ENCODE measurements at places on chromosomes 11 and 22. TPM values are rescaled to one million over a fixed set of nuclear protein-coding genes. Genes with fewer than 3 reads are reported as not detected.
A peak's percentile ranks its signal among the peaks of the same experiment; 100 is the strongest.

The OR52E5 gene
- total RNA-seq: not detected

The POU2AF2 gene
- not detected for total RNA-seq

The CCDC87 gene
- total RNA-seq: 1.0 TPM

The YPEL1 gene
- 6.1 TPM for total RNA-seq

The FUT4 gene
- total RNA-seq: 9.5 TPM

The ASPHD2 gene
- total RNA-seq: 4.5 TPM

The FGF4 gene
- not detected for total RNA-seq

DNA sequence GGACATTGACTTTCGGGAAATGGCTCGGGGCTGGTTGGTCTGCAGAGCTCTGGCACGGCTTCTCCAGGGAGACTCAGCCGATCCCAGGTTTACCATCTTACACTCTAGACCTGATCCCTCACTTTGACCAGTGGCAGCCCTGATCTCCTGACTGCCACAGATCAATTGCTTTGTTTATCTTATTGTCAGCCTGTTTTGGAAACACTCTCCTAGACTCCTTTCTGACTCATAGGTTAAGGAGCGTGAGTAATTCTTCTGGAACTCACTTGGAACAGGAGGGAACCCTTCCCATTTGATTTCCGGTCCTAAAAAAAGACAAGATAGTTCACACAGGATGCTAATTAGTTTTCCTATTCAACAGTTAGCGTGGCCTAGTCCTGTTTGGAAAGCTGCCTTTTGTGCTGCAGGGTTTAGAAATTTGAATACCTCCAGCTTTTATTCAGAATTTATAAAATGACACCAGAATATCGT is 16.0 kb upstream of the BMAL1 start:
- DNase-seq: no peak

- no peak for DNase-seq
These were observed 226.9 kb downstream of the INSC start for GRCh38 chr11:15341587-15341986.

GRCh38 chr11:12211331-12212065 is 101.1 kb downstream of the MICAL2 start:
- no peak for DNase-seq

DNA sequence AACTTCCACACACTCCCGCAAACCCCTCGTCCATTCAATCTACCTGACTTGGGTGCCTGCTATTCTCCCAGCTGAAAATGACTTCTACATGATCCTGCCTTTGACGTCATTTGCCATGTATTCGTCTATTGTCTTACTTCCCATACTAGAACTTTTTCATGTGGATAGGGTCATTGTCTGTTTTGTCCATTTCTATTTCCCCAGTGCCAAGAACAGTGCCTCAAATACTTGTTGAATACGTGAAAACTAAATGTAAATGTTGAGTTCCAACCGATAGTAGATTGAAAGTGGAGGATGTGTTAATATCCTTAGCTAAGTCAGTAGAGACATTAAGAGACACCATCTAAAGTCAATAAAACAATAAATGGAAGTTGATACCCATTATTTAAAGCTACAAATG is 935 bp downstream of the TRIM68 start:
- no peak for DNase-seq

DNA sequence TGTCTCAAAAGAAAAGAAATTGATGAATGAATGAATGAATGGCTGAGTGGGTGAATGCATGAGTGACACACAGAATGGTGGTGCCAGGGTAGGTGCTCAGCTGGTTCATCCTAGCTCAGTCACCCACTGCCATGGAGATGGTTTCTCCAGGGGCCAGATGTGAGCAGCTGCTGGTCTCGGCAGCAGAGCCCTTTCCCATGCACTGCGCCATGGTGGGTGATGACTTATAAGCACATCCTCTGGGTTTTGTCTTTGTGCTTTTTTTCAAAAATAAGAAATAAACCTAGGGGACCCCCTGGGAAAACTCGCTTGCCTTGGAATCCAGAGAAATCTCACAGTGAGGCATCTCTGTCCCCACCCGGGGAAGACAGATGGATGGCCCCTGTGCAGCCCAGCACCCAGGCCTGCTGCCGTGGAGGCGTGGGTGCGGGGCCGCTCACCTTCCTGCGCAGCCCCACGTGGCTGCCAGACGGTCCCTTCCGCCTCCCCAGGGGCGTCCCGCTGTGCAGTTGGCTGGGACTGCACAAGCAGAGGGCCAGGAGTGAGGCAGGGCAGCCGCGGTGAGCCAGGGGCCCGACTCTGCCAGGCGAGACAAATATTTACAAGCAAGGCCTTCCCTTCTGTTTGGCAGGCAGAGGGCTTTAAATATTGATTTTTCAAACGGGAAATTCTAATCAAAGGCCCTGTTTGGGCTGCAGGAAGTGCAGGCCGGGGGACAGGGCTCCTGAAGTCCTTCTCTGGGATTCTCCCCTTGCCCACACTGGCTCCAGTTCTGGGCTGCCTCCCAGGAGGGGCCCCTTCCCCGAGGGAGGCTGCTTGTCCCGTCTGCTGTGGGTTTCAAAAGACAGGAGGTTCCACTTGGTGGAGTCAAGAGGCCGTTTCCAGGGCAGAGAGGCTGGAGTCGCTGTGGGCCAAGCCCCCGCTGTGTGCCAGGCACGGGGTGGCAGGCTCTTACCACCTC is 24.3 kb downstream of the MPPED1 start:
- DNase-seq: peak; percentile 61

- DNase-seq: no peak
These were observed 8.5 kb upstream of the GAL3ST1 start for GRCh38 chr22:30582788-30583545.
